NCI-H1105 treated with DMSO at 0.1 percent for 48 hours (cell line): ENCODE measurements at places on chromosomes 1 and 21.

DNA sequence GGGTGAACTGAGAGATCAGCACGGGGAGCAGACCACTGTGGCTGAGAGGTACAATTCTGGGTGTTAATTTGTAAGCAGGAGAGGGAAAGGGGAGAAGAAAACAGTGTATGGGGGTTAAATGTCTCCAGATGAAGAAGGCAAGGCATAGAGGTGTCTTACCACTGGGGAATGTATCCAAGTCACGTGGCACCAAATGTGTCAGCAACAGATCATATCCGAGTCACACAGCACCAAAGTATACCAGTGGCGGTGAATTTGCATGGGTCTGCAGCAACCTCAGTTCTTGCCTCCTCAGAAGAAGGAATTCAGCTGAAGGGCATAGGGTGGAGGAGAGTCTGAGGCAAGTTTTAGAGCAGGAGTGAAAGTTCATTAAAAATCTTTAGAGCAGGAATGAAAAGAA is 21.2 kb upstream of the SYCP1 start:
- no peak for DNase-seq

DNA sequence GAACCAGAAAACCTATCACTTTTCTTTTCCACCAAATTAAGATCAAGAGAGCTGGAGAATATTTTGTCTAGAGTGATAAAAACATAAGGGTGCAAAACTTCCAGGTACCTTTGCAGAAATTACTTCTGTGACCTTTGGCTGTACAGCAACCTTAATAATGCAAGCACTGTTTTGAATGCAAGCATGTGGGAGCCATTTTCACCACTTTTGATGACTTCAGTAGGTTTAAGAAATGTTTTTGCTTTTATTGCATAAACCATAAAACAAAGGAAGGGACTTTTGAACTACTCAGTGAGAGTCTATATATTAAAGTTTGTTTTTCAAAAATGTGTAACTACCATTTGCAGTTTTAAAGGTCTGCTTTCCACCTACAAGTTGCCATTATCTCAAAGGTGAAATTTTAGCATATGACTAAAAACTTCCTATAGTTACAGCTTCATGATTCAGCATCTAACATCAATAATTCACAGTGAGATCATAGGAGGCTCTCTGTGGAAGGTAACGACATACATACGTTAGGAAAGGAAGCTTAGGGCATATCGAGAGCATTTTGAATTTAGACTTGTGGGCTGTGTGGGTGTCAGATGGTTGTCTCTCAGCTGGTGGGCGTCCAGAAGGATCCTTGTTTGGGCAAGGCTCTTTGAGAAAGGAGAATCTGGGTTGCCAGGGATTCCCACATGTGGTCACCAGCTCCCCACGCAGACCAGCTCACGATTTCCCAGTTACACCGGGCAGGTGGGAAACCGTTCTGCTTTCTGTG is 1.1 kb upstream of the GADD45A start:
- DNase-seq, result no peak

DNA sequence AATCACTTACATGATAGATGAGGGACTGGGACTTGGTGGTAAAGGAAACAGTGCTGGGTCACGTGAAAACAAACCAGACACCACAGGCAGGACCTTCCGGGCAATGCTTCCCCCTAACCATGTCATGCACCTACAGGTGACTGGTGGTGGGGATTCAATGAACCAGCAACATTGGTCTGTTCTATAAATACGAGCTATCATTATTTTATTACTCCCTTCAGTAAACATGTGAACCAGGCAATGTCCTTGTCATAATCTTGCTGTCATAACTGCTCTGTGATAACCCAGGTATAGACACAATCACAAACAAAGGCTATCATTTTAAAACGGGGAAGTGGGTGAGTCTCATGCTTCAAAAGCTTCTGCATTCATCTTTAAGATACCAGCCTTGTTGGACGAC is 153.4 kb downstream of the CLIC6 start:
- no peak for DNase-seq

GRCh38 chr1:245807306-245807705 is 652.5 kb downstream of the KIF26B start:
- no peak for DNase-seq

DNA sequence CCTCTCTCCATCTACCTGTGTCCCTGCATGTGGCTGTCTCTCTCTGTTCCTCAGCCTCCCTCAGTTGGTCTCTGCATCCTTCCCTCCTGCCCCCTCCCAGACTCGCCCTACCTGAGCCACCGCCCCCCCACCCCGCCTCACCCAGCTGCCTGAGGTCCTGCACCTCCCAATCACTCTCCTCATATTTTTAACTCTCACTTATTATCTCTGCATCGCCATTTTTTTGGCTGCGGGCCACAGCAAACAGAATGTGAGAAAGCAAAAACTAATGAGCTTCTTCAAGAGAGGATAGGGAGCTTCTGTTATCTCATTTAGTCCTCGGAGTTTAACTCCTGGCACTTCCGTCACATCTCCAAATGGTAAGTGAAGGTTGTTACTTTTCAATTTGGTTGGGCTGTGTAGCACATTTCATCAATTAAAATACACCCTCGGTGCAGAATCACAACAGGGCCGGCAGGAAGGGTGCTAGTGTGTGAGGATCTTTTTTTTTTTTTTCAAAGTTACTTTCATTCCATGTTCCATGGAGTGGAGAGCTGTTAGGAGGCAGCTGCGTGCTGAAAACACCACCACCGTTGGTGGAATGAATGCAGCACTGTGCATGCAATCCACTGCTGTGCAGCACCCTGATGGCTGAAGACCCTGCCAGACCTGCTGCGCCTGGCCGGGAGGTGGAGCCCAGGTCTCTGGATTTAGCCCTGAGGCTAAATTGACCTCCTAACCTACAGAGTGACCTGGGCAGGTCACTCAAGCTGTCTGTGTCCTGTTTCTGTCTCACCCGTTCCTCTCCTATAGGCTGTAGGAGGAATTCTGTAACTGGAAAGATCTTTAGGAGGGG is 157.2 kb upstream of the NFIA start:
- peak; percentile 89 for DNase-seq

DNA sequence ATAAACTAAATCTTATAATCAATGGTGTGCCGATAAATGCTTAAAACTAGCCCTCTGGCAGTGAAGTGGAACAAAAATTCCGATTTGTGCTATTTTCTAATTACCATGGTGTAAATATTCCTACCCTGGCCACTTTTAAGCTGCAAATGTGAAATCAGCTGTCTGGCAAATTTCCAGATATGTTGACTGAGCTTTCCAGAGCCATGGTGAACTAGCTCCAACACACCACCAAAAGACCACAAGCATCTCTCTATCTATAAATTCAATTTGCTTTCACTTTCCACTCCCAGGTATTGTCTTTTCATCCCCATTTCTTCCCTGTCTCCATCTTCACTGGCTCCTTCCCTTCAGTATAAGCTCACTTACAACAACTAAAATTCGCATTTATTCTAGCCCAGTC is 152.3 kb upstream of the RGS18 start:
- no peak for DNase-seq

- no peak for DNase-seq
Observed at GRCh38 chr1:161954466-161954865, 69.2 kb downstream of the OLFML2B start.

GRCh38 chr1:97649591-97649990 is 271.2 kb downstream of the DPYD start:
- no peak for DNase-seq

- DNase-seq, result no peak
Observed at GRCh38 chr1:202688401-202688800, 21.9 kb downstream of the SYT2 start.

GRCh38 chr1:118136187-118136941 is 48.7 kb downstream of the SPAG17 start:
- no peak for DNase-seq

DNA sequence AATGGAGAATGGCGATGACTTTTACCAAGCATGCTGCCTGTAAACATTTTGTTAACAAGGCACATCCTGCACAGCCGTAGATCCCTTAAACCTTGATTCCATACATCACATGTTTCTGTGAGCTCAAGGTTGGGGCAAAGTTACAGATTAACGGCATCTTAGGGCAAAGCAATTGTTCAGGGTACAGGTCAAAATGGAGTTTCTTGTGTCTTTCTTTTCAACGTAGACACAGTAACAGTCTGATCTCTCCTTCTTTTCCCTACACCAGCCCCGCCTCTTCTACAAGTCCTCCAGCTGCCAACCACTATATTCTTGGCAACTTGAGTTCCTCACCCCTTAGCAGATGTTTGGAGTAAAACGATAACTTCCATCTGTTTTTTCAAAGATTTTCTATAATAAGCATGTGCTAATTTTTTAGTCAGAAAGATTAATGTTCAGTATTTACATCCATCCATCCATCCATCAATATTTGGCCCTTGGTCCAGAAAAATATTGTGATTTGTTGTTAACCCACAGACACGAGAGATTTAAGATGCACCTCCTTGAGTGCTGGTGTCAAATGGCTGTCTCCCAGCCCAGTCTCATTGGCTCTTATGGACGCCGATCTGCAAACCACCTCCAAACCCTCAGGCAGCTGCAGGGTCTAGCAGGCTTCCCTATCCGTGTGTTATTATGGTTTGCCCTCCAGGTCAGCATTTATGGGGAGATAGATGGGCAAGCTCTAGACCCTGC is 3.8 kb downstream of the DNALI1 start:
- DNase-seq, result no peak

DNA sequence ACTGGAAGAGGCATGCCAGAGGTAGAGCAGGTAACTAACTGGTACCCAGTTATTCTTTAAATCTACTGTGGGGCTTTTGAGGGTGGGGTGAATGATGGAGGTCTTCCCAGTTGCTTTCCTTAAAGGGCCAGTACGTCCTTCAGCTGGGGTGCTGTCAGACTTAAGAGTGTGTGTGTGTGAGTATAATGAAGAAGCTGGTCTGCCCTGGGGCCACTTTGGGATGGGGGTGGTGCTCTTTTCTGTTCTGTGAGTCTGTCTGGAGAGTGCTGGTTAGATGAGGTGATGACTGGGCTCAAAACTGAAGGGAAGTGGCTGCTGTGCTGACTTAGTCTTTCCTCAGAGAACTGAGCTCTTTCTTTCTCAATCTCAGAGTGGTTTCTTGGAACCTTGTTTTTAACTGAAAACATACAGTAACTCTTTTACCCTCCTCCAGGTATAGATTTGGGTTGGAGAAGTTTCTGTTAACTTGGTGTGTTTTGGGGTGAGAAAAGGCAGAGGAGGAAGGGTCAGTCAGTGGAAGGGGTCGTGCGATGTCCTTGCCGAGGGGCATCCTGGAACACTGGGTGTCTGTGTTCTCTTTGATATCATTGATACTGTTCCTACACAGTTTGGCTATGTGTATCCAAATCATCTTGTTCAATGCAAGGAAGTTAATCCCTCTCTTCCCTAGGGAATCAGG is 746 bp downstream of the MACF1 start:
- DNase-seq, result no peak

- DNase-seq, result no peak
Observed at GRCh38 chr1:208775841-208776240, 531.7 kb upstream of the PLXNA2 start.

- DNase-seq, result no peak
Observed at GRCh38 chr1:37482004-37482785, 7.8 kb downstream of the ZC3H12A start.

DNA sequence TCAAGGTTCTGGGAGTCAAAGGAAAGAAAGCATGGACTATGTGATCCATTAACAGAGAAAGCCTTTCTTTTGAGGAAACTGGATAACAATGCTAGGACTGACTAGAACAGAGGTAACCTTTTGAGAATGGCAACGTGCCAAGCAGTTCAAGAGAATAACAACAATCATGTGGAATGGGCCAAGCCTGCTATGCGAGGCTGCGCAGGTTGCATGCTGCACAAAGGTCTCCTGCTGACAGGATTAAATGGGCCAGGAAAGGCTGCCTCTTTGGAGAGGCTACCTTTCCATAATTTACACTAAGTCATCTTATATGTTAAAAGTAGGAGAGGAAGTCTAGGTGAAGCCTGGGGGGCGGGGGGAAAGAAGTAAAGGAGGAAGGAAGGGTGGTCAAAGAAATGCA is 5.8 kb downstream of the PCNX2 start:
- DNase-seq, result peak; percentile 21

DNA sequence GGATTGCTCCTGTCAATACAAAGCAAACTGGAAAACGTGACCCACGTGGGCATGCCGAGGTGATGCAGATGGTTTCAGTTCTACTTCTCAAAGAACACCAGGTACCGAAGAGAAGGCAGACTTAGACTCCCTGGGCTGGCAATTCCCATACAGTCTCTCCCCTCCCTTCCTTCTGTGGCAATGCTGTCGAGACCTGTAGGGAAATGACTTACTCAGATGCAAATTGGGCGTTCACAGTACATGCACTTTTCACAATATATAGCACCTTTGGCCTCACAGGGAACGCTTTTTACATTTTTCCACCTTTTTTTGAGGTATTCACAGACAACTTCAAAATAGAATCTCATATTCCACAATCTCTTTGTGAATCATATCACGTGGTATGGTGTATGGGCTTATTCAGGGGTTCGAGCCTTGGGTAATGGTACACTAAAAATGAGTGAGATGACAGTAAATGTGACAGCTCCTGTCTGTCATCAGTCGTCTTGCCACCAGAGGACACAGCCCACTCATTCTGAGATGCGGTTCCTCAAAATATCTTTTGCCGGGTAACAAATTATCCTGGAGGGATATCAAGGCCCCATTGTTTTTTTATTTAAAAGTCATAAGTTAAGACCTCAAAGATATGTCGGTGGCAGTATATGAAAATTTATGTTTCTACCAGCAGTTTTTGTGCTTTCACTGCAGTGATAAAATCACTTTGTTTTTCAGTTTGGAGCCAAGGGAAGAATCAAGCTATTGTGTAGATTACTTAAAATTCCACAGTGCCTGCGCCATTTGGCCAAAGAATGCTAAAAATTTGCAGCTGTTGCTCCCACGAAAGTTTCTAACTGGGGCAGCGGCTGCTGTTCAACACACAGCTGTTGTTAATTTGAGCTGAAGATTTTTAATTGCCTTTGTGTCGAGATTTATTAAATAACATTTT is 168.4 kb downstream of the ZZZ3 start:
- DNase-seq, result no peak

- no peak for DNase-seq
Observed at GRCh38 chr1:43616383-43616782, 33.6 kb upstream of the KDM4A start.

- no peak for DNase-seq
Observed at GRCh38 chr1:16211824-16212223, 628 bp downstream of the ARHGEF19 start.

GRCh38 chr1:160862203-160863060 is at the start of gene CD244:
Gene CD244, minus strand, starts transcription at chr1:160862887. Its CDS starts 210 bp downstream, at chr1:160862677.
- no peak for DNase-seq

- peak; percentile 47 for DNase-seq
Observed at GRCh38 chr1:45802343-45803298, 791 bp upstream of the MAST2 start.
